ENCODE measurements at places on chromosomes 1 and 21. TPM values are rescaled to one million over a fixed set of nuclear protein-coding genes. Genes with fewer than 3 reads are reported as not detected.

GRCh38 chr1:2431103-2431502, 18.7 kb upstream of the PEX10 start:
- H3K27ac ChIP-seq, result no peak overlapping the region
- H3K36me3 ChIP-seq, result no peaks in the 10 kb centered on the region
- no peaks in the 10 kb centered on the region for H3K27me3 ChIP-seq
- H3K4me1 ChIP-seq, result no peaks in the 10 kb centered on the region

LYST gene
- total RNA-seq, result 98.1 TPM

GRCh38 chr1:65065524-65066418, 82.2 kb upstream of the AK4 start:
- peaks cover 21% of the 10 kb centered on the region for H3K4me1 ChIP-seq
- H3K27me3 ChIP-seq, result no peaks in the 10 kb centered on the region
- no peak for DNase-seq
- H3K36me3 ChIP-seq, result peaks cover 11% of the 10 kb centered on the region
- H3K4me3 ChIP-seq, result peak overlapping the region; percentile 62

DNA sequence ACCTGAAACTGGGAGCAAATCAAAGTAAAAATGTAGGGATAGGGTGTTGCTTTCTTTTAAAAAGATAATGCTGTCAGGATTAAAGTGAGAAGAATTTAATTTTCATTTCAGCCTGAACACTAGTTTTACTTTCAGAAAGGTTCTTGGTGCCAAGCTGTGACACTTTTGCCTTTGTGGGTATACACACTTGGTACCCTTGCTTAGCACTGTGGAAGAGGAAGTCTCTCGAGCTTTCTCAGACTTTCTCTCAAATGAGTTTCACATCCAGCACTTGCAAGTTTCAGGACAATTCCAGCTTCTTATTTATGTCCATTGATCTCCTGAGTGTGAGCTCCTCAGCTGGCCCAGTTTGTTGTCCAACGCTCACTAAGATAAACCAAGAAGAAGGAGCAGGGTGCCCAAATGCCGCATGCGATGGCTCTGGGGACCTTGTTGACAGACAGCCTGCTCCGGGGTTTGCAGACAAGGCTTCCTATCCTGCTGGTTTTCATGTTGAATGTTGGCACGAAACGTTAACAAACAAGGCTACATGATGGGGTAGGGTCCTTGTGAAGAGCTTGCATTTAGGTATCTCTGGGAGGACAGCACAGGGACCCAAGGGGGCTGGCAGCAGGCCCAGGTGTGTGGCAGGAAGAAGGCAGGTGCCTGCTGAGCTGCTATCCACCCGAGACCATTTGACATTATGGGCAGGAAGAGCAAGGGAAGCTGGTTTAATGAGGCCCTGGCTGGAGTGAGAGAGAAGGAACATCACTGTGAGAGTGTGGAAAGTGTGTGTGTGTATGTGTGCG, 79.7 kb downstream of the POFUT2 start:
- no peaks in the 10 kb centered on the region for H3K36me3 ChIP-seq
- no peak for DNase-seq
- no peaks in the 10 kb centered on the region for H3K4me1 ChIP-seq
- H3K27me3 ChIP-seq, result no peaks in the 10 kb centered on the region
- no peak overlapping the region for H3K4me3 ChIP-seq

RCSD1 gene
- 101 TPM for total RNA-seq

TRMT1L gene
- total RNA-seq, result 27.3 TPM

CELA3A gene
- total RNA-seq, result not detected

CLCA4 gene
- not detected for total RNA-seq

- DNase-seq, result no peak
- no peaks in the 10 kb centered on the region for H3K36me3 ChIP-seq
- H3K27me3 ChIP-seq, result no peaks in the 10 kb centered on the region
- H3K4me3 ChIP-seq, result no peak overlapping the region
- no peaks in the 10 kb centered on the region for H3K4me1 ChIP-seq
These were observed 106.5 kb upstream of the EDEM3 start for GRCh38 chr1:184860985-184861754.

All from naive thymus-derived CD4-positive, alpha-beta T cell (primary cell).